HepG2 (cell line): ENCODE measurements at places on chromosomes 6 and 20. TPM values are rescaled to one million over a fixed set of nuclear protein-coding genes. Genes with fewer than 3 reads are reported as not detected.

Gene ULBP2
- polyA plus RNA-seq, result not detected in 2 replicates

GRCh38 chr20:57735831-57736737, 26.3 kb upstream of the PMEPA1 start:
- DNase-seq, result no peak

GRCh38 chr6:39961178-39961577, 26.9 kb upstream of the MOCS1 start:
- no peak for DNase-seq

DNA sequence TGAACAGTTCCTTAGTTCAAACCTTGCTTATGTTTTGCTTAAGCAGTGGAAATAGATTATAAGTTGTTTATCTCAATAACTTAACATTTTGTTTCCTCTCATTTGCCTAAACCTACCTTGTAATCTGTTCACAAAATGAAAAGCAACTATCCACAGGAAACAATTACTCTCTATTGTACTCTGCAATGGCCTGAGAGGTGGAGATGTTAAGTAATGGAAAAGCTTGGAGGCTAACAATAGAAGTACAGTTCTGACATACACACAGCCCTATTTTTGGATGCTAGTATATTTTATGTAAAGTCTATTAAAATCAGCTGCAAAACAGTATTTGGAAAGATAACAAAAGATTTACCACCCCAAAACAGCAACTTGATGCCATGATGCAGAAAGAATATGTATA, 82.1 kb downstream of the TINAG start:
- no peak for DNase-seq

GRCh38 chr20:57410924-57411323, 19.7 kb downstream of the RBM38 start:
- DNase-seq, result no peak

Gene NHLRC1
- 0.04 TPM in 1 of 2 replicates, not detected in the other for polyA plus RNA-seq

- DNase-seq, result no peak
Measured at GRCh38 chr20:37526839-37527637, 638 bp downstream of the BLCAP start.
